ENCODE measurements at places on chromosomes 16 and 17. TPM values are rescaled to one million over a fixed set of nuclear protein-coding genes. Genes with fewer than 3 reads are reported as not detected.

Gene HAP1
- not detected for total RNA-seq

DNA sequence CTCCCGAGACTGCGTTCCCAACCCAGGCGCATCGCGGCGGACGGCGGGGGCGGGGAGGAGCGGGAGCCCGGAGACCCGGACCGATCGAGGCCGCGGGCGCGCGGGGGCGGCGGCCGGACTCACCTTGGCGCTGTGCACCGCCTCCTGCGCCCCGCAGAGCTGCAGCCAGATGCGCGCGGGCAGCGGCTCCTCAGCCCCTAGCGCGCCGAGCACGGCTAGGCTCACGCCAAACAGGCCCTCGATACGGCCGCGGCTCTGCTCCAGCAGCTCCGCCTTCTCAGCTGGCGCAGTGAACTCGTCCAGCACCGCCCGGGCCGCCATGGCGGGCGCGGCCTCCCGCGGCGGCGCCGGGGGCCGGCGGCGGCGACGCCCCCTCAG, 339 bp downstream of the N4BP1 start:
- DNase-seq: peak; percentile 45

GRCh38 chr17:39200070-39200879, at the start of gene RPL19:
Gene RPL19, plus strand, starts transcription at chr17:39200283. Its CDS starts 62 bp downstream, at chr17:39200345.
- no peak for DNase-seq

DNA sequence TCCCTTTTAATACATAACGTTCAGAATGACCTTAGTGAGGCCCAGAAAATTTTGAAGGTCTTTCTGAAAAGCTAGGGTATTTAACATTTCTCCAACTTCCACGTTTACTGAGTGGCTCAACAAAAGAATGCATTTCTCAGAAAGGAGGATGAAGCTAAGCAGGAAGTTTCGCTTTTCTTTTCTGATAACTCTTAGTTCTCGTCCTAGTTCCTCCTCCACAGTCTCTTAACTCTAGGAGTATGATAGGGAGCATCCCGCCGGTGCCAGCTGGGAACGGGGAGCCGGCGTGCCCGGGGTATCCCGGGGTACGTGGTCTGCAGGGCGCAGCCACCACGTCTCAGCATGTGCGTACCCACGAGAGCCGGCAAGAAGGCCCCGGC, 363 bp downstream of the KARS1 start:
- no peak for DNase-seq

Gene RHOT1
- 23.0 TPM for total RNA-seq

GRCh38 chr17:78304549-78305037, 55.3 kb downstream of the SOCS3 start:
- no peak for DNase-seq

DNA sequence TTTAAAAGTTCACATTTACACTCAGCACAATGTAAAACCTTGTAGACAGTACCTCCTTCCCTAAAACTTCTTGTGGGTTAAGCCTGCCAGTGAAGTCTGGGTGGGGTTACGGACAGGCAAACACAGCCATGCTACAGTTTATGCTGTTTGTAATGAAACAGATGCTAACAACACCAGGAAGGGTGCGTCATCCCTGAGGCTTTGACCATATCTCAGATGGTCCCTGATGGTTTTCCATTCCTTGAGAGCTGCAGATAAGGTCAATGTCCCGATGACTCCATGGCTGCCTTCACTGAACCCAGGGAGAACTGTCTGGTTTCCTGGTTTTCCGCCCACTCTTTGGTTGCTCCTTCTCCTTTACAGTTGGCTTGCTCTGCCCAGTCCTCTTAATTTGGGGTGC, 29.1 kb downstream of the GAS7 start:
- DNase-seq: no peak

- no peak for DNase-seq
Measured at GRCh38 chr17:74584292-74585060, 7.6 kb downstream of the CD300LD start.

Gene MPP2
- total RNA-seq: 1.1 TPM

- no peak for DNase-seq
Measured at GRCh38 chr17:82231562-82232321, 2.9 kb downstream of the SLC16A3 start.

DNA sequence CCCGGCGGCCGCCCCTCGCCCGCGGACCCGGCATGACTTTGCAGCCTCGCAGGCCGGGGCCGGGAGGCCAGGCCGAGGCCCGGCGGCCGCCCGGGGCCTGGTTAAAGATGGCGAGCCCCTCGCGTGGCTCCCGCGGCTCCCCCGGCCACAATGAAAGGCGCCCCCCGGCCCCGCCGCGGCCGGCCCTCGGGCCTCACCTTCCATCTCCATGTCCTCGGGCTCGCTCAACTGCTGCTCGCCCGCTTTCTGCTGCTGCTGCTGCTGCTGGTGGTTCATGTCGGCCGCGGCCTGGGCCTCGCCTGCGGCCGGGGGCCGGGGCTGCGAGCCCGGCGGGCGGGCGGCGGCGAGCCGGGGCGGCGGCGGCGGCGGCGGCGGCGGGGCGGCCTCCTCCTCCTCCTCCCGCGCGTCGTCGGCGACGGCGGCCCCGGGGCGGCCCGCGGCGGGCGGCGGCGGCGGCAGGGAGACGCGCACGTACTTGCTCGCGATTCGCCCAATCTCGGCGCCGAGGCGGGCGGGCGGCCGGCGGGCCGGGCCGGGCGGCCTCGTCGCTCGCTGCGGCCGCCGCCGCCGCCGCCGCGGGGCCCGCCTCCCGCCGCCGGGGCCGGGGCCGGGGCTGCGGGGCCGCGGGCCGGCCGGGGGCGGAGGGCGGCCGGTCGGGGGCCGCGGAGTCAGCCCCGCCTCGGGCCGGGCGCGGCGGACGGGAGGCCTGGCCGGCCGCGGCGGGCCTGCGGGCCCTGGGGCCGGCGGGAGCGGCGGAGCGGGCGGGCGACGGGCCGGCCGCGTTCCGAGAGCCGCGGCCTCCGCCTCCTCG, 491 bp downstream of the USP7 start:
- DNase-seq: no peak

GRCh38 chr17:51911237-51911636, 247.3 kb downstream of the CA10 start:
- DNase-seq: no peak

DNA sequence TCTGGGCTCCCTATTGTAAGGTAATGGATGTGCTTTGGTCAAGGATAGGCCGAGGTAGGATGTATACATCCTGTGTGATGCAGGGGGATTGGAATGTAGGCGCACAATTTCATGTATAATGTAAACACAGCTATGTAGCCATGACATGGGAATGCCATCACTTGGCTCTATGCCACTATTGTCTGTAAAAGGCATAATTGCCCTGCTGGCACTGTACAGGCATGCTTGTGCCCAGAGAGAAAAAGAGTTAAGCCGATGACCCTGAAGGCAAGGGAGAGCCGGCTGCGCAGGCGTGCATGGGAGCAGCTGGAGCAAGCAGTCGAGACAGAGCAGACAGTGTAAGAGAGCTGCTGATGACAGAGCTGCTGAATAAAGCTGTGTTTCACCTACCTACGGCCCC, 212.5 kb upstream of the CPHXL start:
- DNase-seq: no peak

Gene DNAH17
- total RNA-seq: not detected

DNA sequence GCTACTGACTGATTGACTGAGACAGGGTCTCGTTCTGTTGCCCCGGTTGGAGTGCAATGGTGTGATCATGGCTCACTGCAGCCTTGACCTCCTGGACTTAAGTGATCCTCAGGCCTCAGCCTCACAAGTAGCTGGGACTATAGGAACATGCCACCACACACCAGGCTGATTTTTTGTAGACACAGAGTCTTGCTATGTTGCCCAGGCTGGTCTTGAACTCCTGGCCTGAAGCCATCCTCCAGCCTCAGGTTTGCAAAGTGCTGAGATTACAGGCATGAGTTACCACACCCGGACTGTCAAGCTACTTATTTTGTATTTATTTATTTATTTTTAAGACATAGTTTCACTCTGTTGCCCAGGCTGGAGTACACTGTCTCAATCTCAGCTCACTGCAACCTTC, 55.2 kb downstream of the METTL16 start:
- DNase-seq: no peak

- peak; percentile 38 for DNase-seq
Measured at GRCh38 chr17:78745407-78746088, 36.5 kb downstream of the CYTH1 start.

- no peak for DNase-seq
Measured at GRCh38 chr17:8623591-8623990, 6.9 kb downstream of the MYH10 start.

GRCh38 chr17:32855620-32856019, 21.3 kb downstream of the MYO1D start:
- DNase-seq: no peak

DNA sequence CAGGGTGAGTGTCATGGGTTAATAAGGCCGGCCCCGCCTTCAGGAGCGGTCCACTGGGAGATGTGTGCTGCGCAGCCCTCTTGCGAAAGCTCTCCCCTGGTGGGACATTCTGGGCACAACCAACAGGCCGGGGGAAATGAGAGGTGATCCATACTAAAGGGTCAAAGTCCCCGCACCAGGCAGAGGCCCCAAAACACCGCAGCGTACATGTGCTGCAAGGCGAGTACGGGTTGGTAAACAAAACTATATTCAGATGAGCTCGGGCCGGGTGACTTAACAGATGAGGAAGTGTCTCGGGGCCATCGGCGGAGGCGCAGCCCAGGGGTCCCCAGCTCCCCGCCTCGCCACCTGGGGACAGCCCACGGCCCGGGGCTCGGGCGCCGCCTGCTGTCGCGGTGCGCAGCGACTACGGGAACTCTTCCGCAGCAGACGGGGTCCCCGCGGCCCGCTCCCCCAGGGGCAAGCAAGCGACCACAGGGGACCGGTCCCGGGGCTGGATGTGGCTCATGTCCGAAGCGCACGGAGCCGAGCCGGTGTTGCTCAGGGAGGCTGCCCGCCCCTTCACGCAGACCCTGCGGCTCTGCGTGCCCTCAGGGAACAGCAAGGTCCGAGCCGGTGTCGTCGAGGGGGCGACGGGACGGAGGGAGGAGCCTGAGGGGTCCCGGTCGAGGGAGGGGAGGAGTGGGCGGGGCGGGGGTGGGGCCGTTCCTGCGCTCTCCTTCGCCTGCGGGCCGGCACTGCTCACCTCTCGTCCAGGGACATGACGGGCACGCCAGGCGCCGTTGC, at the start of gene RAB37:
Gene RAB37 (plus strand): TSS at position 744 of the 786 bp plus-strand sequence. CDS start 17 bp downstream, at position 761.
- DNase-seq: no peak

GRCh38 chr17:69501591-69502468, 87.3 kb downstream of the MAP2K6 start:
- DNase-seq: peak; percentile 10

DNA sequence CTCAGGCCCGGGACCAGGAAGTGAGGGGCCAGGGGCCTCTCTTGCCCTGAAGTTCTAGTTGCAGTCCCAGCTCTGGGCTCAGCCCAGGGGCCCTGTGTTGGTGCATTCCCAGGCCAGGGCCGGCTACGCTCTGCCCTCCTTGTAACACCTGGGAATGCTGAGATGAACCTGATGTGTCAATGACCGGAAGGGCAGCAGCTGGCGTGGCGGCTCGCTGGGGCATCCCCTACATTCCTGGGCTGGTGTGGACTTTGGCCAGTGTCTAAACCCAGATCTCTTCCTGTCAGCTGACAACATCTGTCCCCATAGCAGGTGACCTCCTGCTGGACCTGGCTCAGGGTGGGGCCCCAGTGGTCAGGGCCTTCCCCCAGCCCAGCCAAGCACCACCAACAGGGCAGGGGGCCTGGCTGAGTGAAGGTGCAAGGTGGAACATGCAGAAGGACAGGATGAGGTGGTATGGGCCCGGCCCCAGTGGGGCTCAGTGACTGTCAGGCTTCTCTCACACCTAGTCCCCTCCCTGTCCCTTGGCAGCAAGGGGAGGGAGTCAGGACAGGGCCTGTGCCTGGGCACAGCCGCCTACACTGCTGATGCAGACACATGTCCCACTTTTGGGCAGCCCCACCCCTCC, 15.9 kb downstream of the FAM83G start:
- DNase-seq: no peak

Gene EMP2
- total RNA-seq: 16.3 TPM
